H9 (cell line): ENCODE measurements at places on chromosomes 5 and 9.

DNA sequence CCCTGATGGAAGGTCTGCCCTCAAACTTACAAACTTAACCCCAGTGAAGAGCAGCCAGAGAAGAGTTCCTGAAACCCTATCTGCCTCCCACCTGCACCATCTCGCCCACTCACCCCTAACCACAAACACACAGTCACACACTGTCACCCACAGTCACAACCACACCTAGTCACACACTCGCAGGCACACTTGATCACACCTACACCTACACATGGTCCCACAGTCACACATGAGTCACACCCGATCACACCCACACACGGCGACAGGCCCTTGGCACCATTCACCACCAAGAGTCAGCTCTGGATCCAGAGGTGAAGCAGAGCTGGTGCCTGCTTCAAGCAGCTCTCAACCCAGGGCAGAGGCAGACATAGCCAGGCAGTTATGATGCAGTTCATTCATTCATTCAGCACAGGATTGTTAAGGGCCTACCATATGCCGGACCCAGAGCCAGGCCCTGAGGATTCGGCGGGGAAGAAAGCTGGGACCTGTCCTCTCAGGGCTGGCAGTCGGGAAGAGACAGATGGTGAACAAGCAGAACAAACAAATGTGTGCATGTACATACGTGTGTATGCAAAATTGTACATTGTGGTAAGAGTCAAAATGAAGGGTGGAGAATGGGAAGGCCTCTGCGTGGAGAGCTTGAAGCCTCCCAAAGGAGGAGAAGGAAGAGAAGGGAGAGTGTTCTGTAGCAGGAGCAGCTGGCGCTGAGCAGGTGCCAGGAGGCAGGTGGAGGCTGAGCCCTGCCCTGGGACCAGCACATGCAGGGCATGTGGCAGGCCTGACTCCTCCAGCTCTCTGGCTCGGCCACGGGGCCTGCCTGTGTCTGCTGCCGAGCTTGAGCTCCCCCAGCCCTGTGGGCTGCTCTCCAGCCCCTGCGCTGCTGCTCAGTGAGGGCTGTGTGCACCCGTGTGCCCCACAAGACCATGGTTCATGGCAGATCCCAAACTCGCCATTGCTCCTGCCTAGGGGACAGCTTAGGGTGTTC, 6.4 kb downstream of the TSPAN17 start:
- no peak overlapping the region for H3K27ac ChIP-seq
- H3K4me3 ChIP-seq = no peak overlapping the region
- H3K27me3 ChIP-seq = no peaks in the 10 kb centered on the region

GRCh38 chr5:127343866-127344265, 53.3 kb downstream of the MEGF10 start:
- H3K36me3 ChIP-seq = peaks cover 19% of the 10 kb centered on the region
- peaks cover 7% of the 10 kb centered on the region for H3K4me1 ChIP-seq
- no peaks in the 10 kb centered on the region for H3K27me3 ChIP-seq
- no peak overlapping the region for H3K27ac ChIP-seq
- no peak for DNase-seq
- no peak overlapping the region for H3K4me3 ChIP-seq

GRCh38 chr5:69502767-69503488, 10.3 kb downstream of the OCLN start:
- no peaks in the 10 kb centered on the region for H3K27me3 ChIP-seq
- H3K36me3 ChIP-seq = peaks cover 7% of the 10 kb centered on the region; the same call in 2 of the 3 replicates

DNA sequence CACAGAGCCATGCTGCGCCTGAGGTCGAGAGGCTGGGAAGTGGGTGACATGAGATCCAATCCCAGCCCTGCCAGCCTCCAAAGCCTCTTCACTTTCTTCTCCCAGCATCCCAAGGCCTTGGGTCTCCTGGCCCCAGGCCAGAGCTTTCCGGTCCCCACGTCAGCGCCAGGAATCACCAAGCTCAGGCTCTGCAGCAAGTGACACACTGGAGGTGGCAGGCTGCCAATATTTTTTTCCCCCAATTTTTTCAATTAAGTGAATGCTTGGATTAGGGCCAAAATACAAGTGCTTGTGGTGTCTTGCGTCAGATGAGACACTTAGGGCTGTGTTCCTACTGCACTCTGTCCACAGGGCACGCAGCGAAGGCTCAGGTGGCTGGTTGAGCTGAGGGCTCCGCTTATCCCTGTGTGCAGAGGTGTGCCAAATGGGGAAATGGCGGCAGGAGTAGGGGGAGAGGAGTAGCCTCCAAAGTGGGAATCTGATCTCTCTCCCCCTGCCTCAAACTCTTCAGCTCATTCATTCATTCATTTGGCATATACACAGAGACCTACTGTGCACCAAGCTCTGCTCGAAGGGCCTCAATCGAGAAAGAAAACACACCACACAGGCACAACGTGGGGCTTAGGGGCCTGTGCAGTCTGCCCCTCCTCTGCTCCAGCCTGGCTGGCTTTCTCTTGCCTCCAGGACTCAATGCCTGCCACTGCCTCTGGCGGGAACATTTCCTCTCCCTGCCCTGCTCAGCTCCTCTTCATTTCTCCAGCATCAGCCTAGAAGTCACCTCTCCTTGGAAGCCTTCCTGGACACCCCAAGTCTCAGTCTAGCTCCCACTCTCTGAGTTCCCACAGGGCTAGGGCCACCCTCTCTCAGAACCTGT, 16.6 kb downstream of the SH3PXD2B start:
- DNase-seq = no peak
- H3K27me3 ChIP-seq = no peaks in the 10 kb centered on the region
- no peak overlapping the region for H3K4me3 ChIP-seq

- no peak overlapping the region; the same call in 1 of the 2 replicates for H3K4me3 ChIP-seq
- H3K27me3 ChIP-seq = no peaks in the 10 kb centered on the region
- peak; percentile 83 for DNase-seq
- H3K36me3 ChIP-seq = no peaks in the 10 kb centered on the region
- H3K27ac ChIP-seq = no peak overlapping the region
These were observed 36.5 kb upstream of the NTNG2 start for GRCh38 chr9:132125361-132125760.

DNA sequence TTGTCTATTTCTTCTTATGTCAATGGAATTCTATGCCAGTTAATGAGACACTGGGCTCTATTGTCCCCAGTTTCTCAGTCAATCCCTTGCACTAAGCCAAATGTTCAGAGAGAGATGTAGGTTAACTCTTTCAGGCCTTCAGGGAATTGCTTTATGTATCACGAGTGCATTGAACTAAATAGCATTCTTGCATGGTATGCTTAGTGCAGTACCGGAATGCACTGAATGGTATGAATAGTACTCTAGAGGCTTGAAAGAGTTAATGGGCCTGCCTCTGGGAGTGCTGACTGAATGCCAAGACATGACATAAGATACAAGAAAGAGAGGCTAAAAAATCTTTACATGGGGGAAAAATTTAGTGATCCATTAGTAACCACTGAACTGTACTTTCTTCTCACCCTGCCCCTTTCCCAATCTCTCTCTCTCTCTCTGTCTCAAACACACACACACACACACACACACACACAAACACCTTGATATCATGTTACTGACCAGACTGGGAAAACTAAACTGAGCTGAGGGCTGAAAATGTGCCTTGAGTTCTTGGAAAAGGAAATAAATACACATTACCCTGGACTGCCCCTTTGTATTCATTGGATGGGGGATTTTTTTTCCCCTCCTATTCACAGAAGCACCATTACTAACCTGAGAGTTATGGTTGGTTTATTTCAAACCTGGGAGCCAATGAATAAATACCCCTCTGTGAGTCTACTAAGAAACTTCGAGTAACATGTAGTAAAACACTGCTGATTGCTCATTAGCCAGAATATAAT, 35.4 kb upstream of the TMC1 start:
- DNase-seq = no peak
- no peaks in the 10 kb centered on the region for H3K4me1 ChIP-seq
- no peaks in the 10 kb centered on the region for H3K36me3 ChIP-seq
- no peak overlapping the region for H3K4me3 ChIP-seq

DNA sequence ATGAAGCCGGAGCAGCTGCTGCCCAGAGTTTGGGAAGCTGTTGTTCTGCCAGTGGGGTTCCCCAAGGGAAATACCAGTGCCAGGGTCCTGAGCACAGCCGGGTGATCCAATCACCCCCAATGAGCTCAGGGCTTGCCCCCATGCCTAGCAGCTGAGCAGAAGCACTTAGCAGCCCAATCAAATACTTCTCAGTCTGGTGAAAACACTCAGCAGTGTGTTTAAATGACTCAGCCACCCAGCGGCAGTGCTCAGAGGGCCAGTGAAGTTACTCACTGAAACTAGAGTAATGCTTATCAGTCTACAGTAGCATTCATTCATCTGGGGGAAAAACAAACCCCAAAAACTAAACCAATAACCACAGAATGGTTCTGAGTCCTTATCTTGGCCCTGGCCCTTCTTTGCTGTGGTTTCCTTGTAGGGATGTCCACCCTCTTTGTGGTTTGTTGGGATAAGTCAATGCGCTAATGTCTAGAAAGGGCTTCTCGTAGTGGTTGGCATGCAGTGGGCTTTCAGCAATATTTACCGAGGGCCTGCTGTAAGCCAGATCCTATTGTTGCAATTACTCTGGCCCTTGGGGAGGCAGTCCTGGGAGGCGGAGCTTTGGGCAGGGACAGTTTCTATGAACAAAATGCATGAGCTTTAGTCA, 43.1 kb downstream of the LHX2 start:
- no peak overlapping the region for H3K4me3 ChIP-seq
- DNase-seq = no peak
- no peaks in the 10 kb centered on the region for H3K4me1 ChIP-seq
- no peak overlapping the region for H3K27ac ChIP-seq

- no peak overlapping the region for H3K4me3 ChIP-seq
- no peaks in the 10 kb centered on the region for H3K4me1 ChIP-seq
- no peaks in the 10 kb centered on the region for H3K27me3 ChIP-seq
- no peak overlapping the region for H3K27ac ChIP-seq
- no peak for DNase-seq
- H3K36me3 ChIP-seq = no peaks in the 10 kb centered on the region
These were observed 326.9 kb downstream of the TENT4A start for GRCh38 chr5:7040111-7040510.

DNA sequence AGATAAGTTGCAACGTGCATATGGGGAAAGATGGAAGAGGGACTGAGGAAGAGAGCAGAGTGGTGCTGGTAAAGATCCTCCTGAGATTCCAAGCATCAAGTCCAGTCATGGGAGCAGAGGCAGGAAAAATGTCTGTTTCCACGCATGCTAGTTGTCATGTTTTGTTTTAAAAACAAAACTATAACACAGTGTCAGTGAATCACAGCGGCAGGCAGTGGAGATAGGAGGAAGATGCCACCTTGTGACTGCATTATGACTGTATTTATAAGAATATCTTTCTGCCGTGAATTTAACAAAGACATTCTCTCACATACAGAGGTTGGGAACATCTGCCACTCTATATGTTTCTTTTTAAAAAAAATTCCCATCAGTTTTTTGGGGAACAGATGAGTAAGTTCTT, 3.7 kb upstream of the SVEP1 start:
- H3K27ac ChIP-seq = no peak overlapping the region
- peaks cover 9% of the 10 kb centered on the region; the same call in 1 of the 2 replicates for H3K4me1 ChIP-seq
- H3K27me3 ChIP-seq = peaks cover 23% of the 10 kb centered on the region; the same call in 1 of the 2 replicates
- no peak overlapping the region for H3K4me3 ChIP-seq
- no peak for DNase-seq
- no peaks in the 10 kb centered on the region for H3K36me3 ChIP-seq

DNA sequence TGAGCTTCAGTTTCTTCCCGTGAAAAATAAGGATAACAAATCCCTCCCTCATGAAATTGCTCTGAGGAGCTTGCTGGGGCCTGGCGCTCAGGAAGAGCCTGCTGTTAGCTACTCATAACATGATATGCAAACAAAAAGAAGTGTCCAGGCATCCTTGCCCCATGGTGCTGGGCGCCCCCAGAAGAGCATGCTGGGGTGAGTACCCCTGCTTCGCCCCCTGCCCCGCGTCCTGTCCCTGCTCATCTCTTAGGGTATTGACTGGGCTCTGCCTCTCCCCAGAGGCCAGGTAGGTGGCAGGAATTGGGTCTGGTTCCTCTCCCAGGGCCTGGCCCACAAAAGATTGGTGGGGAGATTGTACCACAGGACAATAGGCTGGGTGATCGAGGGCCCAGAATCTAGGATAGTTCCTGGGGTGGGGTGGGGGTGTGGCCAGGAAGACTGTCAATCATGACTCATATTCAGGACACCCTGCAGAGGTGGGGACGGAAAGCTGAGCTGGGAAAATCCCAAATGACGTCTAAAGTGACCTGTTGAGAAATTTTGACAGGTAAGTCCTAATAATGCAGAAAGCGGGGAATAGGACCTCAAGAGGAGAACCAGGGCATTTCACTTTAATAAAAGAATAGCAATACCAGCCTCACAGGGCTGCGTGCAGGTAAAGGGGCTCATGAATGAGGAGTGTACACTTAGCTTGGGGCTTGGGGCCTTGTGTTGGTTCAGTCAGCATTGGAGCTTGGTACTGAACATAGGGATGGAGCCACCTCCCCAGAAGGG, 8.9 kb downstream of the PITX1 start:
- DNase-seq = no peak
- H3K4me3 ChIP-seq = no peak overlapping the region
- H3K27ac ChIP-seq = no peak overlapping the region
- H3K36me3 ChIP-seq = no peaks in the 10 kb centered on the region; the same call in 2 of the 3 replicates
- H3K4me1 ChIP-seq = no peaks in the 10 kb centered on the region
- H3K27me3 ChIP-seq = peaks cover 49% of the 10 kb centered on the region

GRCh38 chr5:56029457-56029856, 34.7 kb upstream of the IL6ST start:
- no peak overlapping the region for H3K4me3 ChIP-seq
- no peak overlapping the region for H3K27ac ChIP-seq
- H3K4me1 ChIP-seq = no peaks in the 10 kb centered on the region
- H3K36me3 ChIP-seq = no peaks in the 10 kb centered on the region
- H3K27me3 ChIP-seq = no peaks in the 10 kb centered on the region
- DNase-seq = no peak

DNA sequence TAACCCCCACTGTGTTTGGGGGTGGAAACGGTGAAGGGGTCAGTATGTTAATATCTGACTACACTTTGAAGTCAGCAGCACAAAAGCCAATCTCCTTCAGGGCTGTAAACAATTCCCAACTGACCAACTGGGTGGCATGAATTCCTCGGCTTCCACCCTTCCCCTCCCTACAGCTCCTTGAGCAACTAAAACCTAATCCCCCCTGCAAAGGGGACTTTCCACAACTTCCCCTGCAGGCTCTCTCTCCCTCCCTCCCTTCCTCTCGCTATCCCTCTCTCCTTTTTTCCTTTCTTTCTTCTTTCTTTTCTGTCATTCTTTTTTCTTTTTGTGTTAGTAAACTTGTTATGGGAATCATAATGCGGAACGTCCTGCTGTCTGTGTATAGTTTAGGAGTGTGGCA, 65.1 kb upstream of the PTCH1 start:
- H3K4me1 ChIP-seq = no peaks in the 10 kb centered on the region; the same call in 1 of the 2 replicates
- H3K27me3 ChIP-seq = no peaks in the 10 kb centered on the region
- H3K27ac ChIP-seq = no peak overlapping the region

- no peak for DNase-seq
- H3K4me1 ChIP-seq = no peaks in the 10 kb centered on the region
- H3K4me3 ChIP-seq = no peak overlapping the region
- no peaks in the 10 kb centered on the region for H3K36me3 ChIP-seq
These were observed 117.5 kb upstream of the ZNF462 start for GRCh38 chr9:106745457-106745856.

DNA sequence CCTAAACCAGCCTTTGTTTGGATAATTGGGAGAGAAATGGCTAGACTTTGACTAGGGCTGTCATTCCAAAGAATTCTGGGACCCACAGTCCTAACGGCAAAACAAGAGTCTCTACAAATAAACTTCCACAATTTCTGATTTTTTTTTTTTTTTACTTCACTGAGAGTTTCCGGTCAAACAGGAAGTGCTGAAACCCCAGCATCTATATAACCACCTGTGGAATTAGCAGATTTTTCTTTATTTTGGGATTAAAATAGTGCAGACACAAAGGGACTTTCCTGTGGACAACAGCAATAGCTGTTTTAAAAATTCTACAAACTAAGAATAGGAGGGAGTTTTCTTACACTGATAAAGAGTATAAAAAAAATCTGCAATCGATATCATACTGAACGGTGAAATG, 157.4 kb downstream of the ARSB start:
- no peak for DNase-seq
- no peak overlapping the region for H3K4me3 ChIP-seq
- no peaks in the 10 kb centered on the region for H3K36me3 ChIP-seq
- no peaks in the 10 kb centered on the region for H3K27me3 ChIP-seq
